ENCODE measurements at places on chromosomes 11 and 22.

DNA sequence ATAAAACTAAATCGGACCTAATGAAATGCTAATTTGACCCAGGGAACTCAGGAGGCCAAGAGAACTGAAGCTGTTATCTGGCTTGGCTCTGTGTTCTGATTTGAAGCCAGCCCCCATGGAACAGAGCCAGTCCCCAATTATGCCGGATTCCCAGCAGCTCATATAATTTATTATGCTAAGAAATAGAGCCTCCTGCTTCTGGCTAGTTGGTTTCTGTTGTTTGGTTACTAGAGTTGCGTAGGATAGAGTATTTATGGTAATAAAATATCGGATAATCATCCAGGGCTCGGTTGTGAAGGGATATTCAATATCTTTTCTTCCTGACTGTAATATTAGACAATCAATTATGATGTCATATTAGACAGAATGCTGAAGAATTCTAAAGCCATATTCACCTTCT is 120.4 kb upstream of the TTC12 start:
- no peak for DNase-seq

DNA sequence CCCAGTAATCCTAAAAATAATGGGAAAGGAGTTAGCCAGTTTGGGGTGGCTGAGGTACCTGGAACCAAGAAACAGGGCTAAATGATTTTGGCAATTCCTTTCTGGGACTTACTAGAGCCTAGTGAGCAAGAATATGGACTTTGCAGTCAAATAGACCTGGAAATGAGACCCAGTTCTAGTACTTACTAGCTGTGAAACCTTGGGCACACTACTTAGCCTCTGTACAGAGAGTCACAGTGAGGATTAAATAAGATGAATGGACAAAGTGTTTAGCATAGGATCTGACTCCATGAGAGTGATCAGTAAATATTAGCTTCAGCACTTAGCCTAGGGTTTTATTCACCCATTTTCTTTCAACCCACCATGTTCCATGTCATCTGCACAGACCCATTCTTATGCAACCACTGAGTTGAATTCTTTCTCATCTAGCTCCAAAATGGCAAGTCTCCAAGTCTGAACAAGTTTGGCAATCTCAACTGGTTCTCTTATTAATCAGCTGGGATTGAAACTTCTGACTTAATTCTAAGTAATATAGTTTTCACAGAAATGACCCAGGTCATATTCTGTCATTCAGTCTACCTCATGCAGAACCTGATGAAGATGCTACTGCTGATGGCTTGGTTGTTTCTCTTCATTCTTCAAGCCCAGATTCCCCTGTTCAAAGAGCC is 15.0 kb upstream of the SORL1 start:
- DNase-seq, result no peak

GRCh38 chr11:94581926-94582325 is 14.8 kb downstream of the PIWIL4 start:
- DNase-seq, result no peak

DNA sequence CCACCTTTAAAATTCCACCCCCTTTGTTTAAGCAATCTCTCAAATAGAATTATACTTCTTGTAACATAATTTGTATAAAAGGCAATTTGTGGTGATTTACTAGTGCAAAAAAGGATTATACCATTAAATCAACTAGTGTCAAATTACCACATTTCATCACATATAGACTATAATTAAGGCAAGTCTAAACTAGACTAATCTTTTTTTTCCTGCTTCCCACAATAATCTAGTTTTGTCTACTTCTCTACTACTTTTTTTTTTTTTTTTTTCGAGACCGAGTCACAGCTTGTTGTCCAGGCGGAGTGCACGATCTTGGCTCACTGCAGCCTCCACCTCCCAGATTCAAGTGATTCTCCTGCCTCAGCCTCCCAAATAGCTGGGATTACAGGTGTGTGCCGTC is 36.1 kb upstream of the FZD4 start:
- no peak for DNase-seq

- DNase-seq, result no peak
Measured at GRCh38 chr11:69928121-69928520, 108.9 kb upstream of the FGF3 start.

DNA sequence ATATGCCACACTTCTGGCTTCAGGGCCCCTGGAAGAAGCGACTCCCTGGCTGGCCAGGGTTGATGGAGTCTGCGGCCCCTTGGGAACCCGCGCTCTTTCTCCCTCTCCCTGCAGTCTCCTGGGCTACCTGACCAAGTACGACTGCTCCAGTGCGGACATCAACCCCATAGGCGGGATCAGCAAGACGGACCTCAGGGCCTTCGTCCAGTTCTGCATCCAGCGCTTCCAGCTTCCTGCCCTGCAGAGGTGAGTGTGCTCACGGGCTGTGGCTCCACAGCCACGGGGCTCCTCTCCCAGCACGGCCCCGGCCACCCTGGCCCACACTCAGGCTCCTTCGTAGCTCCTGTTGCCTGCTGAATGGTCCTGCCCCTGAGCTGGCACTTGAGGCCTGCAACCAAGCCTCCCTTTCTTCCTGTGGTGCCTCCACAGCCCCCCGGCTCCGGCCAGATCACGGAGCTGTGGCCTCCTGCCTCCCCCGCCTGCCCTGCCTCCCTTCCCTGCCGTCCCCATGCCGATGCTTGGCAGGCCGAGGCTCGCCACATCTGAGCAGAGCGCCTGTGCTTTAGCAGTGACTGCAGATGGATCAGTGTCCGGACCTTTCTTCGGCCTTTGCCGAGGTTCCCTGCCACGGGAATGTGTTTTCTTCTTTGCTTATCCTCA is 36.2 kb upstream of the KRTAP5-7 start:
- DNase-seq, result no peak

DNA sequence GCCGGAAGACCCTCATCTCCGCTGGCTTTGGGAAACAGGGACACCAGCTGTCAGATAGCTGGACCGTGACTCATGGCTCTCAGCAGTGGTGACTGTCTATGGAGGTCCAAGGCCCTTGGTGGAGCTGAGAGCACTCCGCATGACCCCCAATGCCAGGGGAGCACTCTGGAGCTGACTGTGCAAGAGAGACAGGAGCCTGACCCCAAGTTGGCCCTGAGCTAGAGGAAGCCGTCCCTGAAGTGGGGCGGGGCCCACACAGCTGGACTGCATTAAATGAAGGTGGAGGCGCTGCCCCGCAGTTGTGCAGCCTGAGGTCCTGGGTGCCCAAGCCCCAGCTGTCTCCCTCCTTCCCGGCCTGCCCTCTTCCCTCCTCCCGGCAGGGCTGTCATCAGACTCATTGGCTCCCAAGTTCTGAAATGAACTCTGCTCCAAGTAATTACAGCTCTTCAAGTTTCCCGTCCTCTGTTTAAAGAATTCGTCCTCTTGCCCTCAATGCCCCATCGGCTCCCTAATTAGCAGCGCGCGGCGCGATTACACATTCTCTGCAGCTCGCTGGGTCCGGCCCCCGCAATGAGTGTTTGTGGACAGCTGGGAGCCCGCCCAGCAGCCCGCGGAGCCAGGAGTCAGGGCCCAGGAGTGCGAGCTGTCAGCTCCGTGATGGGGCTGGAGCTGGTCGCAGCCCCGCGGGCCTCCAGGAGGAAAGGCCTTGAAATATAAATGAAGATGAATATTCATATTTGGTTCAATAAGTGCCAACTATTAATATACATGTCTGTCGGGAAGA is 93.2 kb upstream of the LMO1 start:
- no peak for DNase-seq

GRCh38 chr11:62404901-62405300 is 13.9 kb upstream of the SCGB1A1 start:
- DNase-seq, result no peak

DNA sequence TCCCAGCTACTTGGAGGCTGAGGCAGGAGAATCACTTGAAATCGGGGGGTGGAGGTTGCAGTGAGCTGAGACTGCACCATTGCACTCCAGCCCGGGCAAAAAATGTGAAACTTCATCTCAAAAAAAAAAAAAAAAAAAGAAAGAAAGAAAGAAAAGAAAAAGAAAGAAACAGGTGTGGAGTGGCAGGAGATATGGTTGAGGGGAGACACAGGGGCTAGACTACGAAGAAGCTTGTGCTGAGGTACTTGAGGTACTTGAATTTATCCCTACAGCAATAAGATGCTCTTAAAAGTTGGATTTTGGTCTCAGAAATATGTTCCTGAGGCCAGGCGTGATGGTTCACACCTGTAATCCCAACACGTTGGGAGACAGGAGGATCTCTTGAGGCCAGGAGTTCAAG is 2.2 kb upstream of the MAJIN start:
- DNase-seq, result no peak

DNA sequence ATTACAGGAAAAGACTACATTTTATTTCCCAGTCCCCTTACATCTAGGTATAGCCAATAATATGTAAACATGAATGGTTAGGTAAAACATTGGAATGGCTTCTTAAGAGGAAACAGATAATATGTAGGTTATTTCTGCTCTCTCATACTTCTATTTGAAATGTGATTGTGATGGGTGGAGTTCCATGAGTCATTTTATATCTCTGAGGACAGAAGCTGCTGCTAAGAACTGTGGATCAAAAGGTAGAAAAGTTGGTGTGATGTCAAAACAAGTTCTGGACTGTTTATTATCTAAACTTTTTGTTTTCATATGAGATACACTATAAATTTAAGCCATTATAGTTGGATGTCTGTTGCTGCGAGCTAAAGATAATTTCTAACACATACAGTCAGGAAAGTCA is 799.4 kb upstream of the TENM4 start:
- DNase-seq, result no peak

GRCh38 chr22:29032584-29032983 is 29.0 kb downstream of the C22orf31 start:
- no peak for DNase-seq

DNA sequence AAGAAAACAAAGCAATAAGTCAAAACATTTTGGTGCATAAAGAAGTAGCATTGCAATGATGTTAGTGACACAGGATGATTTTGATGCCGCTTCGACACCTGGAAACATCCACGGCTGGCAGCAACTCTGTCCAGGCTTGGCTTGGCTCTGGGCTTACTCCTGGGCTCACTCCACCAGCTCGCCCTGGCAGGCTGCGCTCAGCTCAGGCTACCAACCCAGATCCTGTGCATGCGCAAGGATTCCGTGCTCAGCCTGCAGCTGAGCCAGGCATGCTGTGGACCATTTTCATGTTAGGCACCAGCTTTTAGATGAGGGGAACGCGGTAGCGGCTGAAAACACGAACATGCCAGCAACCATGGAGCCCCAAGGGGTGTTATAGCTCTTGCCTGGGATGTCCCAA is 66.0 kb downstream of the SLC25A17 start:
- DNase-seq, result no peak

DNA sequence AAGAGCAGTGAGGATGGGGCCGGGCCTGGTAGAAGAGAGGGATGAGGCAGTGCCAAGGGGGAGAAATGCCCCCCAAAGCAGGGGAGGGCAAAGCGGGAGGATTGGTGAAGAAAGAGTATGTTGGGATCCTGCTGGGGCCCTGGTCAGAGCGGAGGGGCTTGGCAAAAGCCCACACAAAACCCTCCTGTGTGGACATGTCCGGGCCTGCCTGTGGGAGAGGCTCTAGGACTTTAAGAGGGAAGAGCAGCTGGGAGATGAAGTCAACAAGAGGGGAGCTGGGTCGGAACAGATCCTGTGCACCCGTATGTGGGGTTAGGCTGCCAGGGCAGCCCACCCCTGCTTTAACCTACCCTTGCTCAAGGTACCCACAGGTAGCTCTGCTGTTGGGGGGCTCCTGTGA is 25.8 kb downstream of the ART5 start:
- DNase-seq, result no peak

DNA sequence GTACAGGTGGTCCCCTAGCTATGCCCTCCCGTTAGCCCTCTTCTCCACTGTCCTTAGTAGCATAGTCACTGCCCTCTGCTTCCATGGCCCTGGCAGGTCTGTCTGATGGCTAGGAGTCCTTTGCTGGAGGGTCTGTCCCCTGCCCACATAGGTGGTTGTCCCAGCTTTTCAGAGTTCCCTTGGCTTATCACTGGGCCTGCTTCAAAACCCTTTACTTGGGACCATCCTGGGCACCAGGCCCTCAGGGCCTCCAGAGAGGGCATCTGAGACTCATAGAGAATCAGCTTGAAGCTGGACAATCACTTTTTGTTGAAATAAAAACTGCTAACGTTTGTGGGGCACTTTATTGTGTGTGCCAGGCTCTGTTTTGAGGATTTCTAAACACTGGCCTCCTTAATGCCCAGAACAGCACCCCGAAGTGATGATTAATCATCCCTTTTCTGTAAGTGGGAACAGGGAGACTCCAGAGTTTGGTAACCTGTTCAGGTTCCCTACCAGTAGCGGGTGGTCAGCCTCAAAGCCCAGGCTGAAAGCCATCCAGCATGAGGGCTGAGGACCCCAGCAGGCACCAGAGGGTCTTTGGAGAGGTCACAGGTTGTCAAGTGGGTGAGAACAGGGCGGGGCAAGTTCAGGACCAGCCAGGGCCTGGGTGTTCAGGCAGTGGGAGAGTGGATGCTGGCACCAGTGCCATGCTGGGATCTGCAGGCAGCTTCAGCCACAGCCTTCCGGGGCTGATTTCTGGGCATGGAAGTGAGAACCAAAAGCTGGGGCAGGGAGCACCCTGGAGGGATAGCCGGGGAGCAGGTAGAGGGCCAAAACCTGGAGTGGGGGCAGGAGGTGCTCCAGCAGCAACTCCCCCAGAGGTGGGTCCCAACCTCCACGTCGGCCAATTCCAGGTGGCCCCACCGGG is 495 bp upstream of the KCNK4 start:
- DNase-seq, result no peak

- no peak for DNase-seq
Measured at GRCh38 chr11:61010466-61011228, 39.2 kb downstream of the CD6 start.

- peak; percentile 57 for DNase-seq
Measured at GRCh38 chr11:121372671-121373429, 79.3 kb upstream of the SORL1 start.

DNA sequence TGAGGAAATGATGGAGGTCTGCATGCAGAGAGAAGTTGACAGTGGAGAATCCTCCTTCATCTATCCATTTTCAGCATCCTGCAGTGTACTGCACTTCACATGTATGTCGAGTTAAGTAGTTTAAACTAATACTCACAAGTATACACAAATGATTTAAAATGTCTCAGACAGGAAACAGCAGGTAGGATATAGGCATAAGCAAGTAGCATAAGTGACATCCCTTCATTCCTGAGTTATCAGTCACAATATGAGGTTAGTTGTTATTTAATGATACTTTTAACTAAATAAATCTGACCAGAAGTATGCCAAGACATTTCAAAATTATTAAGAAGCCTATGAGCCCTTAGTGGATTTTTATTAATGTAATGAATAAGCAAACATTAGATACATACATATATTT is 37.4 kb downstream of the MTMR2 start:
- no peak for DNase-seq

- no peak for DNase-seq
Measured at GRCh38 chr11:114049050-114049449, 10.5 kb upstream of the ZBTB16 start.

- DNase-seq, result no peak
Measured at GRCh38 chr22:36548606-36549005, 19.6 kb upstream of the EIF3D start.

- no peak for DNase-seq
Measured at GRCh38 chr11:17197431-17197898, 10.3 kb downstream of the PIK3C2A start.

- DNase-seq, result peak; percentile 64
Measured at GRCh38 chr11:118290923-118291322, 13.6 kb upstream of the CD3E start.

GRCh38 chr11:9664276-9665171 is 647 bp downstream of the SWAP70 start:
- DNase-seq, result peak; percentile 69

- DNase-seq, result peak; percentile 83
Measured at GRCh38 chr22:40055143-40055883, 60.6 kb downstream of the FAM83F start.

Data from common myeloid progenitor, CD34-positive (primary cell).